ENCODE measurements at places on chromosomes 6 and 20.

DNA sequence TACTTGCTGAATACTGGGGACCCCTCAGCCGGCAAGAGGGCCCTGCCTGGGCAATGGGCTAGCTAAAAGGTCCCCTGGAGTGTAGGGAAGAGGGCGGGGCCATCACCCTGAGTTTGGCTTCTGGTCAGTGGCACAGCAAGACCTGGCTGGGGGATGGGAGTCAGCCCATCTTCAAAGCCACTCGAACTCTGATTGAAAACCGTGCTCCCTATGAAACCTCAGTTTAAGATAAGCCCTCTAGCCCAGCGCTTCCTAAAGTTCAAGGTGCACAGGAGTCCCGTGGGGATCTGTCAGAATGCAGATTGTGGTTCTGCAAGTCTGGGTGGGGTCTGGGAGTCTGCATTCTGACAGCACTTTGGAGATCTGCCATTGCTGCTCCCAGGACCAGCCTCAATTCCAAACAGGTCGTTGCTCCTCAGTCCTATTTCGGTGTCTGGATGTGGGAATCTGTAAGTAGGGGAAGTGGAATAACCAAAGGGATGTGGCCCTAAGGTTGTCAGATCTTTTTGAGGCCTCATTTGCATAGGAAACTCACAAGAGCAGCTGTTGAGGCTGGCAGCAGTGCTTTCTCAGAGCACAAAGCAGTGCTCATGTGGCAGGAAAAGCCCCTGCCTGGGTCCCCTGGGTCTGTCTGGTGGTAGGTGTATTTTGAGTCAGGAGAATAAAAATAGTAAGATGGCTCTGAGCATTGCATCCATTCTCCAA, 85.3 kb upstream of the SCP2D1 start:
- DNase-seq: no peak

- no peak for DNase-seq
Measured at GRCh38 chr20:43040427-43040826, 149.3 kb downstream of the PTPRT start.

GRCh38 chr6:22928775-22929174, 359.4 kb downstream of the HDGFL1 start:
- DNase-seq: no peak

DNA sequence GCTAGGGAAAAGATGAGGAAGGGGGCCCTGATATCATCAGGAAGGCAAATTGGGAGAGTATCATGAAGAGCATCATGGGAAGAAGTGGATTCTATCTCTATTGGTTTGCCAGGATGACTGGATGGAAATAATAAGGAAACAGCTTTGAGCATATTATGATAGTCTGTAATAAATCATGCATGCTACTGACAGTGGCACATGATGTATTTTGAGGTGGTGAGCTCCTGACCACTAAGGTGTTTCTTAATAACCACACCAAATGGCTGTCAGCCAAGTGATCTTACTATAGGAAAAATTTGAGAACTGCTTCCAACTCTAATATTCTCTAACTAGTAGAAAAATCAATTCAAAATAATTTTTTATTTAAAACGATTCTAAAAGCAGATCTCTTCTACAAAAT, 548.4 kb upstream of the JAG1 start:
- DNase-seq: no peak

GRCh38 chr6:18214003-18214402, 50.3 kb downstream of the DEK start:
- no peak for DNase-seq

- no peak for DNase-seq
Measured at GRCh38 chr6:27183060-27183832, 64.3 kb upstream of the PRSS16 start.

- no peak for DNase-seq
Measured at GRCh38 chr20:6711951-6712649, 55.4 kb upstream of the BMP2 start.

DNA sequence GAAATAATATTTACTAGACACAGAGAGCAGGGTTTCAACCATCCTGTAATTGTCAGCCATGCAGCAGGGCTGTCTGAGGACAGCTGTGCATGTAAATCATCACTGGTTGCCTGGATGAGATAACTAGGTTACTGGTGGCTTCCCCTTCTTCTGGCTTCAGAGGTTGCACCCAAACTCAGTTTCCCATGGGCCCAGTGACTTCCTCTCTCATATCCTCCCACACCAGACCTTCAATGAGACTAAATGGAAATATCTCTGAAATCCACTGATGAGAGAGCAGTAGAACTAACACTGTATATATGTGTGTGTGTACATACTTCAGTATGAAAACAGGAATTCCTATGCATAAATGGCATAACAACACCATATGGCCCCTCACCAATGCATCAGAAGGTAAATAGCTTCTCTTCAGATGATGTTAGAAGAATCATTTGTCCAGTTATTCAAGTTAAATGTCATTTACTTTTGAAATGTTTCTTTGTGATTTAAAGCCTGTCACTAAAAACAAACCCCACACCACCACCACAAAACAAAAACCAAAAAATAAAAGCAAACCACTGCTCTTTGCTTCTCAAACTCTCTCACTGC, 51.0 kb upstream of the IL20RA start:
- DNase-seq: no peak
